ENCODE measurements at places on chromosomes 7 and 10.

GRCh38 chr10:75228834-75229233, 6.9 kb downstream of the COMTD1 start:
- DNase-seq: no peak

GRCh38 chr7:43076189-43076605, 36.2 kb upstream of the HECW1 start:
- DNase-seq: no peak

- no peak for DNase-seq
These were observed 86.7 kb downstream of the MDFIC start for GRCh38 chr7:115008465-115009114.

- no peak for DNase-seq
These were observed 239.9 kb upstream of the ZMIZ1 start for GRCh38 chr10:78828647-78829539.
